ENCODE measurements at places on chromosomes 5 and 9.

GRCh38 chr5:40557501-40557900, 122.2 kb upstream of the PTGER4 start:
- DNase-seq: no peak

- no peak for DNase-seq
Measured at GRCh38 chr9:108972626-108973209, 38.5 kb downstream of the ABITRAM start.

- no peak for DNase-seq
Measured at GRCh38 chr5:53985796-53986195, 324.6 kb downstream of the ARL15 start.

- DNase-seq: peak; percentile 42
Measured at GRCh38 chr9:130940693-130941576, 1.9 kb upstream of the FIBCD1 start.

DNA sequence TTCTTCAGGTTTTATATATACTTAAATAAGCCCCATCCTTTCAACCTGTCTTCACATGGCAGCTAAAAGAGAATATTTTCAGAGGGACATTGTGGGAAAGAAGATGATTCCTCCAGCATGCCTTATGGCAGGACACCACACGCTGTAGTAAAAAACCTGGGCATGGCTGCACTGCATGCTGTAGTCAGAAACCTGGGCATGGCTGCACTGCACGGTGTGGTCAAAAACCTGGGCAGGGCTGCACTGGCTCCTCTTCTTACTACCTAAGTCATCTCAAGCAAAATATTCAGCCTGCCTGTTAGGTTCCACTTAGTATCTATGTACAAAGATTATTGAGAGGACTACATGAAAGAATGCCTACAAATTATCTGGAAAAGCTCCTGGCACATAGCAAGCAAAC, 153.6 kb downstream of the BRINP1 start:
- no peak for DNase-seq

DNA sequence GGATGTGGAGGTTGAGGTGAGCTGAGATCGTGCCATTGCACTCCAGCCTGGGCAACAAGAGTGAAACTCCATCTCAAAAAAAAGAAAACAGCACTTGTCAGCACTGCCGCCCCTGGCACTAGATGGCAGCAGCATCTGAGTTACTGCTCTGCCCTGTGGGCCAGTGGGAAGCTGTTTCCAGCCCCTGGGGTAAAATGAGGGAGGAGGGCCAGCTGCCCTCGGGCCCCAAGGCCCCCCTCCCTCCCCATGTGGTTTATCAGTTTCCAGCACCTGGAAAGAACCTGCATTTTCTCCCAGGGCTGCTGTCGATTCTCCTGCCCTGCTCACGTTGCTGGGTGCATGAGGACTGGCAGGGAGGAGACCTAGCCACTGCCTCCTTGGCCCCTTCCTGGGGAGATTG, 13.2 kb upstream of the CEL start:
- no peak for DNase-seq

DNA sequence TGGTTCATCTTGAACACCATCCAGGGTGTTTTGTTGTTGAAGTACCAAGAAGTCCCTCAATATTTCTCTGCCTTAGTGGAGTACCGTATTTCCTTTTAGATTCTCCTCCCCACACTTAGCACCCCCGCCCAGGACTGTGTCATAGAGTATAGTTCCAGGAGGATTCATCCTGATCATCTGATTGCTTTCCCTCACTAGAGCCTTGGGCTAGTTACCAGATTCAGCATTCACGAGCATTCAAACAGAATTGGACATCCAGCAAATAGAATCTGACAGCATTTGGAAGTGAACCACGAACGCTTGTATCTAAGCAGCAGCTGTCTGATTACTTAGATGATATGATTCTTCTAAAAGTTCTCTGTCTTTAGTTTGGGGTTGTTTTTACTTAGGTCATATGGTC, 248.1 kb upstream of the TAS2R1 start:
- no peak for DNase-seq

GRCh38 chr5:33470544-33470943, 29.8 kb downstream of the TARS1 start:
- DNase-seq: no peak

GRCh38 chr9:38707885-38708637, 11.9 kb downstream of the FAM240B start:
- DNase-seq: no peak

DNA sequence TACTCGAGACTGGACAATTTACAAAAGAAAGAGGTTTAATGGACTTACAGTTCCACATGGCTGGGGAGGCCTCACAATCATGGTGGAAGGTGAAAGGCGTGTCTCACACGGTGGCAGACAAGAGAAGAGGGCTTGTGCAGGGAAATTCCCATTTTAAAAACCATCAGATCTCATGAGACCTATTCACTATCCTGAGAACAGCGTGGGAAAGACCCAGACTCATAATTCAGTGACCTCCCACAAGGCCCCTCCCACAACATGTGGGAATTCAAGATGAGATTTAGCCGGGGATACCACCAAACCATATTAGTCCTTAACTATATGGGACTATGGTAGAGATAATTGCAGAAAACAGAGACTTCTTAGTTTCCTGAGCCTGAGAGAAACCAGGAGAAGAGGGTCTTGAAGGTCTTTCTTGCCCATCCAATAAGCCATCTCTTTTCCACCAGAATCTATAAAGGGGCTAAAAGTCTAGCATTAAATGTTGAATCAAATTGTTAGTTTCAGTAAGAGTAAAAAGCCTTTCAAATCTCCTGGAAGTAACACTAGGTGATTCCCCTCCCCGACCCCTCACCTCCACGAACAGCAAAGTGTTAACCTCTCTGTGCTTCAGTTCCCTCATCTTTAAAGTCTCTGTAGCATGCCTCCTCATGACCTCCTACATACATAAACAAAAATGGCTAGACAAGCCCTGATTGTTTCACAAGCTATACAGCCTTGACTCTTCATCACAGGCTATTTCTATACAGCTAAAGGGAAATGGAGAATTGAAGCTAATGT, 259.1 kb downstream of the TMEM167A start:
- no peak for DNase-seq

GRCh38 chr5:171518916-171519315, 99.5 kb downstream of the FGF18 start:
- no peak for DNase-seq

- no peak for DNase-seq
Measured at GRCh38 chr5:137847687-137848086, 20.0 kb upstream of the MYOT start.

GRCh38 chr9:134536931-134537330, 104.7 kb upstream of the COL5A1 start:
- DNase-seq: no peak

- no peak for DNase-seq
Measured at GRCh38 chr9:89848060-89849040, 243.5 kb downstream of the GADD45G start.

DNA sequence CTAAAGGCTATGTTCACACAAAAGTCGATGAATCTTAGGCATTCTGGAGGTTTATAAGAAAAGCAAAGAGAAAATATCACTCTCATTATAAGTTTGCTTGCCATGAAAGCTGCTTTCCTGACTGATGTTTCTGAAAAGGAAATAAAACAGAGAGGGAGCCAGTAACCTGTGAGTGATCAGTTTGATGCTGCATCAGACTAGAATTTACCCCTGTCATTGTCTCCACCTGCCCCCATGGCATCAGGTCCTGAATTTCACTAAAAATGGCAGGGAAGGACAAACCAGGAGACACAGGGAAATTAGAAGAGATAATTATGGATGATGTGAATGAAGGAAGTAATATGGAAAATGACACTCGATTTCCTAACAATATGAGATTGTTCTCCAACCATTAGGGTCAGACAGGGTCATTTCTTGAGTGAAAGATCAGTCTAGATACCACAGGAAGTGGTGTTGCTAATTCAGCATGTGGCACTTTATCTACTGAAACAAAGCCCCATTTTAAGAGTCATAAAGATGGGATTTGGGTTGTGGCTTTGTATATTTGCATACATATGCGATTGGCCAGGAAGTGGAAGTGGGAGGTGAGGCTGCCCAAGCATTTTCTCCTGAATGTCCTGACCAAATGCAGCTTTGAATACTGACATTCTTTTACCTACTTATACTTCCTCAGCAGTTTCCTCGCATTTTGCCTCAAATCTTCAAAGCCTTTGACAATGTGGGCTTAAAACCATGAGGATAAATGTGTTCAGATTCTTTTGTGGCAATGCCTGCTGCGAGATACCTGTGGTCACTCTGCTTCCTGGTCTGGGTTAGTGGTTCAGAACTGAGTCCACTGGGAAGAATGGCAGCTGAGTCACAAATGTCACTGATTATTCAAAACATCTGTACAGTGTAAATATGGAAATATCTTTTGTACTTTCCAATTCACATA, 29.7 kb downstream of the MEGF10 start:
- no peak for DNase-seq

- no peak for DNase-seq
Measured at GRCh38 chr9:18068900-18069299, 405.1 kb upstream of the ADAMTSL1 start.

DNA sequence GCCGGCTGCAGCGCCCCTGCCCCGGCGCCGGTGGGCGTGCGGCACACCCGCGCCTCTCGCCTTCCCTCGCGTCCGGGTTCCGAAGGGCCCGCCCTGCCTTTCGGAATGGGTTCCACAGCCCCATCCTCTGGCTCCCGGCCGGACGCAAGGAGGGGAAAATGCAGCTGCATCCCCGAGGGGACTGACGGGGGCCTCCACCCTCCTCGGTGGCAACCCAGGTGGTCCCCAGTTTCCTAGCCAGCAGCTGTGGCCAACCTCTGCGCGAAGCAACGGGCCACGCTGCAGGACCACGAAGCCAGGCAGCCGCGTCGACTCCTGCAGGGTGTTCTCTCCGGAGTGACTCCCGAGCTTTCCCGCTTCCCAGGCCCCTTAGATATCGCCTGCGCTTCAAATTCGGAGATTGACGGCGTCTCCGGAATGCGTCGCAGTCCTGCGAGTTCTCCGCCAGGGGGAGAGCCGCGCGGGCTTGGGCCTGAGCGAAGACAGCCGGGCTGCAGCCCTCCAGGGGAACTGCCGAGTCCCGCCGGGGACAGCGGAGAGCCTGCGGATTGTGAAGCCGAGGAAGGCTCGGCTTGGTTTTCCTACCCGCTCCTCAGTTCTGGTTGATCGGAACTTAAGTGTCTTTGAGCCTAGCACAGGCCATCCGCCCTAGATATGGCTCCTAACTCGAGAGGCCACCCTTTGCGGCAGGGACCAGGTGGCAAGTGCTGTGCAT, 582 bp upstream of the APBA1 start:
- peak; percentile 53 for DNase-seq

DNA sequence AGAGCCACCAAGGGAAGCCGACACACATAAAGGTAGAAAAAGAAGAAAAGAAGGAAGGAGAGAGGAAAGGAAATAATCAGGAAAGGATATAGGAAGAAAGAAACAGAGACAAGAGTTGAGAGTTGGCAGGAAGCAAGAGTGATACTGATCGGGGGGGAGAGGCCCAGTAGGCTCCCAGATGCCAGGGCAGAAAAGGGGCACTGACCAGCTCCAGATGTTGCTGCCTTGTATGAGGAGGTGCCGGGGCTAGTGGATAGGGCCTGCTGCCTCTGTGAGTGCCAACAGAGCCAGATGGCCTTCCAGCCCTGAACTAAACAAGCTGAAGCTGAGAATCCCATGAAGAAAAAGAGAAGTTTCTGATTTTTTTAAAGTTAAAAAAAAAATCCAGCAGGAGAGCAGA, 82.0 kb upstream of the TRIM32 start:
- DNase-seq: no peak

DNA sequence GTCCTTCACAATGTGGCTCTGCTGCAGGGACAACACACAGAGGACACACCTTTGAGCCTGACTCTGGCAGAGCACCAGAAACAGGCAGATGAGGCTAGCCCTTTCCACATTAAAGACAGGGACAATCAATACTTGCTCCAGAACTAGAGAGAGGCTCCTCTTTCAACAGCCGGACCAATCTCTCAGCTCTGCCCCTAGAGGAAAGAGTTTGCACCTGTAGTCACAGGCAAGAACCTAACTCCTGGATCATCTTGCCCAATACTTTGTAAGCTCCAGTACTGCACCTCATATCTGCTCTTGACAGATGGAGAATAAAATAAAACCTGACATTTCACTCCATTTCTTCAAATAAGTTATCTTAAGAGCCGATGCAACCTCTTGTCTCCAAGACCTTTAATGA, 52.1 kb downstream of the EPB41L4A start:
- DNase-seq: no peak

- DNase-seq: no peak
Measured at GRCh38 chr9:17751486-17751885, 172.6 kb downstream of the SH3GL2 start.

GRCh38 chr9:132732326-132733259, 62.3 kb downstream of the GTF3C4 start:
- DNase-seq: no peak

- DNase-seq: no peak
Measured at GRCh38 chr5:6867712-6868111, 154.5 kb downstream of the TENT4A start.

Data from stimulated activated CD8-positive, alpha-beta memory T cell treated with anti-CD3 and anti-CD28 coated beads, Interleukin-12 subunit alpha, Interleukin-12 subunit beta, amount 100 ng/mL, for 1 hour (primary cell).